Urinary bladder (tissue), 4 donors: ENCODE measurements at places on chromosomes 4 and X. TPM values are rescaled to one million over a fixed set of nuclear protein-coding genes. Genes with fewer than 3 reads are reported as not detected.

- DNase-seq = no peak
These were observed 41.4 kb upstream of the USP9X start for GRCh38 chrX:41043674-41044345.

The ADH6 gene
- 0.28 TPM for polyA plus RNA-seq

DNA sequence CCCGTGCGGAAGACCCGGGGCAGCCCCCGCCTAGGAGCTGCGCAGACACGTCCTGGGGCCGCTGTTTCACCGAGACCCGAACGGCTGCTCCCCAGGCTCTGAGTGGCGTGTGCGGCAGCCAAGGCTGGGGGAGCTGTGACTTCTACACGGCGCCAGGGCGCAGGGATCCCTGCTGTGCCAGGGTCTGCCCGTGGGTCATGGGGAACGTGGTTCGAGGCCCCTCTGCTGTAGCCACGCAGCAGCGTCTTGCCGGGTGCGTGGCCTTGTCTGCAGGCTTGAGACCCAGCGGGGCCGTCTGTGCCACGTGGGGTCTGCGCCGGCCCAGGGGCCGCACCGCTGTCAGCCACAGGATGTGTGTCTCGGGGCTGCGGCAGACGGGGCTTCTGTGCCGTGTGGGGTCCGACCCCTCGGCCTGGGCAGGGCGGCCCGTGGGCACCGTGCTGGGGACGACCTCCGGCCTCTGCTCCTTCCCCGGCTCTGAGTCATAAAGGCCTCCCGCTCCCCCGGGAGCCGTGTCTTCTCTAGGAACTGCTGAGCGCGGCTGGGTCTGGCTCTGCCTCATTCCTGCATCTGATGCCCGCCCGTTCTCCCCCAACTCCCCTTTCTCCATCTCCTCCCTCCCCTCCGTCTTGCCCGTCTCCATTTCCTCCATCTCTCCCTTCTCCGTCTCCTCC lies 12.7 kb upstream of the GTPBP6 start:
- no peak for DNase-seq

The AGTR2 gene
- polyA plus RNA-seq = not detected

- no peak for DNase-seq
These were observed 793.7 kb upstream of the LCORL start for GRCh38 chr4:18815081-18815778.

DNA sequence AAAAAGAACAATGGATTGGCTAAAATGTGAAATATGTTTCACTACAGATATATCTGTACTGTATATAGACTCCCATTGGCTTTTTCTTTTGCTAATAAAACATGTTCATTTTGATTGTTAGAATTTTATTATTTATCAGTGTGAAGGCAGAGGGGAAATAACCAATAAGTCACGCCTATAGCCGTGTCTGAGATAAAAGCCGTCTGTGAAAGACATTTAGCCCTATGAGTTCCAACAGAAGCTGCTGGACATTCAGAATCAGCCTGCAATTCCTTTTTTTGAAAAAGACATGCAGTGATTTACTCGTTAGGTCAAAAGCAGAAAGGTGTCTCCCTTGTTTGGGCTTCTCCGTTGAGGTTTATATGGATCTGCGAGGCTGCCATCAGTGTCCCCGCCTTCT lies 24.2 kb upstream of the SLC25A4 start:
- DNase-seq = no peak

- no peak for DNase-seq
These were observed 28.3 kb downstream of the CNGA2 start for GRCh38 chrX:151762802-151763201.

GRCh38 chr4:47631161-47631560 lies 146.1 kb downstream of the ATP10D start:
- no peak for DNase-seq

DNA sequence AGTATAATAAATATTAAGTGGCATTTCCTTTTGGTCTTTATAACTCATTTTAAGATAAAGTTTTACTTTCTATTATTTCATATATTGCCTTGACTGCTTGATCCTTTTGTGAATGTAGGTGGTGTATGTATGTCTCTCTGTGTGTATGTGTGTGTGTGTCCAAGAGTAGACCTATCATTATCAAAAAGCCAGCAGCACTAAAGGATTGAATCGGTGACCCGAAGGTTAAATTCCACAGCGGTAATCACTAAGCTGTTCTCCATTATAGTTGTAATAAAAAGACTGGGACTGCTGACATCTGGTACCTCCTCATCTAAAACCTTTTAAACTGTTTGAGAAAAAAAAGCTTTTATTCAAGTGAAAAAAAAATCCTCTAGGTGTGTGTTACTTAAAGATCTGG lies 1014.8 kb downstream of the PCDH7 start:
- no peak for DNase-seq

The EMCN gene
- polyA plus RNA-seq = 18.8 TPM

The RIPPLY1 gene
- polyA plus RNA-seq = not detected

GRCh38 chrX:37782359-37782758 lies 2.5 kb downstream of the CYBB start:
- no peak for DNase-seq

GRCh38 chrX:40933706-40934425 lies 151.4 kb upstream of the USP9X start:
- DNase-seq = peak; percentile 29

GRCh38 chr4:14076776-14077175 lies 449.3 kb upstream of the BOD1L1 start:
- DNase-seq = no peak

DNA sequence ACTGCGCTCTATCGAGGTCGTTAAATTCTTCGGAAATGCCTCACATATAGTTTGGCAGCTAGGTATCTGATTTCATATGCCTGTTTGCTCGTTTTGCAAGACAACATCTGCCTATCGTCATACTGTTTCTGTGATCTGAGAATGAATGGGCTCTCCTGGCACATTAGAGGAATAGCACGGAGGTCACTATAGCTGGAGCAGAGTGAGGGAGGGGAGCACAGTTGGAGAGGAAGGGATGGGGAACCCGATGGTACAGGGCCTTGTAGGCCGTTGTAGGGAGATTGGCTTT lies 552 bp downstream of the IKBKG start:
- no peak for DNase-seq

- DNase-seq = no peak
These were observed 61.3 kb downstream of the HOPX start for GRCh38 chr4:56619816-56620215.

The TRPC5OS gene
- polyA plus RNA-seq = not detected

DNA sequence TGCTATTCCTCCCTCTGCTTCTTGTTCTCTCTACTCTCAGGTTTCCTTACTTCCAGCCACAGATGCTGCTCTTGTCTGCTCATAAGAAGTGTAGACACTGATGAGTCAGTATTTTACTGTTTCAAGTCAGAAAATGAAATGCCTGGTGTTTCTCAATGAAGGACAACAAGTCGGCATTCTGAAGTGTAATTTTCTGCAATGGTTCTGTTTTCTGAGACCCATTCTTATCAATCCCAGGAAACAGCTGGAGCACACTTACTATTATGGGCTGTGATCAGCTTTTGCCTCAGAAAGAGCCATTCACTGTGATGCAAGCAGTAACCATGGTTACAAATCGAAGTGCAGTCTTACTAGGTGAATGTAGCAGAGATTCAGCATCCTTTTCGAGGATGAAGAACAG lies 42.0 kb downstream of the SLC4A4 start:
- no peak for DNase-seq

The CEP44 gene
- 11.5 TPM for polyA plus RNA-seq

DNA sequence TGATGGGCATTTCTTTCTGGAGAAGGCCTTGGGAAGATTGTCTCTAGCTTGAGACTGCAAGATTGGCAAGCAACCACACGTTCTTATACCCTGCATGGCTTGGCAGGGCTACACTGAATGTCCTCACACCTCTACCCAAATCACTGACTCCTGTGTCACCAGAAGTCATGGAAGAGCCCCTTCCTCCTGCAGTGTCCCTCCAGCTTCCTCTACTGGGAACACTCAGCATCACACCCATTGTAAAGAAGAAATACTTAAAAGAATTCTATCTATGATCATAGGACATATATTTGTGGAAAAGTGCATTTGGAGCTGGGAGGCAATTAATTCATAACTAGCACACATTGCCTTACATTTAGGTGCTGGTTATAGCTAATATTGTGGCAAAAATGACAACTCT lies 113.1 kb downstream of the CCSER1 start:
- no peak for DNase-seq
